Pulmonary artery endothelial cell (primary cell): ENCODE measurements at places on chromosomes 1 and 21. TPM values are rescaled to one million over a fixed set of nuclear protein-coding genes. Genes with fewer than 3 reads are reported as not detected.

TCP10L gene
- 0.25 TPM in 1 of 2 replicates, not detected in the other for total RNA-seq

CD48 gene
- total RNA-seq, result not detected in 2 replicates

SLC27A3 gene
- total RNA-seq, result 24.5 and 26.0 TPM in 2 replicates

HIVEP3 gene
- 1.1 TPM in 2 replicates for total RNA-seq

PRKAB2 gene
- 4.3 and 5.6 TPM in 2 replicates for total RNA-seq

OXCT2 gene
- 1.4 and 8.6 TPM in 2 replicates for total RNA-seq

COL11A1 gene
- total RNA-seq, result not detected in 2 replicates

PDC gene
- not detected in 2 replicates for total RNA-seq

MFAP2 gene
- total RNA-seq, result 12.6 and 13.7 TPM in 2 replicates
